ENCODE measurements at places on chromosomes 3 and 15.

DNA sequence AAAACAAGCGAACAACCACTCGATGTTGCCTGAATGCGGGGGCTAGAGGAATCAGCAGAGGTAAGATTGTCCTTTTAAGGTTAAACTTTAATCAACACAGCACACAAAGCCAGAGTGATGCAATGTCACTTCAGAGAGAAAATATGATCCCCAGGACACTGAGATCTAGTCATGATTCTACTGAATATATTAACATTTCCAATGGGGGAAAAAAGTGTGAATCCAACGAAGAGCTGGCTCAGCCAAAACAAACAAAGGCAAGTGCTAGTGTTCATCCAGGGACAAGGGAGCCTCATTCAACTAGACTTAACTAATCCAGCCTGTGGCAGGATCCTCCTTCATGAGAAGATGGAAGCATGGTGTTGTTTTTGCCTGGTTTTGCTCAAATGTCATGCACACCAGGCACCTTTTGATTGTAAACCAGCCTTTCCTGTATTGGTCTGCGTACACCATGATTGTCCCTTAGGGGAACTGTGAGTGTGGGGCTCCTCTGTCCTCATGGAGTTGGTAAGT is 35.8 kb downstream of the SCG5 start:
- DNase-seq: no peak

- no peak for DNase-seq
These were observed 295.8 kb upstream of the THBS1 start for GRCh38 chr15:39285071-39285470.

DNA sequence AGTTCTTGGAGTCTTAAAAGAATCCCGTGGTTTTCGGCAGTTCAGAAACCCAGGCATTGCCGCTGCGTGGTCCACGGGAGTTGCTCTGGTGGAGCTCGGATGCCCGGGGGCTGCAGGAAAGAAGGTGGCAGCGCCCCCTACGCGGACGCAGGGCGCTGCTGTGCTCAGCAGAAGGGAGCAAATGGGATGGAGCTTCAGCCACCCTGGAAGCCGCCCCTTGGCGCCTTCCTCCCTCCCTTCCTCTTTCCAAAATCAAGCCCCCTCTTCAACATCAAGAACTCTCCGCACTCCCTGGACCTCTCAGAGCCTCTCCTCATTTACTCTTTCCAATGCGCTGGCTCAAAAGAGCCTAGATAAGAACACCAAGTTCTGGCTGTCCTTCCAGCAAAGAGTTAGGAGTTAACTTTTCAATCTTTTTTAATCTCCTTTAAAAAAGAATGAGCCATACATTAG is 880 bp upstream of the CHRNA7 start:
- DNase-seq: no peak

- DNase-seq: no peak
These were observed 43.7 kb downstream of the SRPRB start for GRCh38 chr3:133849346-133849745.

GRCh38 chr3:72786668-72787067 is 61.6 kb downstream of the SHQ1 start:
- no peak for DNase-seq

- DNase-seq: no peak
These were observed 23.7 kb downstream of the OXNAD1 start for GRCh38 chr3:16288664-16289063.

GRCh38 chr3:54372232-54372631 is 249.9 kb downstream of the CACNA2D3 start:
- no peak for DNase-seq

- DNase-seq: no peak
These were observed 105.8 kb downstream of the P3H2 start for GRCh38 chr3:190014940-190015339.

GRCh38 chr3:156818273-156818651 is 7.9 kb upstream of the LEKR1 start:
- no peak for DNase-seq

- DNase-seq: no peak
These were observed 7.4 kb upstream of the TGM5 start for GRCh38 chr15:43274136-43274535.

Data from GOT3 (cell line).